ENCODE measurements at places on chromosomes 6 and 20.

GRCh38 chr6:118876198-118876597 lies 17.8 kb upstream of the ASF1A start:
- DNase-seq = no peak

DNA sequence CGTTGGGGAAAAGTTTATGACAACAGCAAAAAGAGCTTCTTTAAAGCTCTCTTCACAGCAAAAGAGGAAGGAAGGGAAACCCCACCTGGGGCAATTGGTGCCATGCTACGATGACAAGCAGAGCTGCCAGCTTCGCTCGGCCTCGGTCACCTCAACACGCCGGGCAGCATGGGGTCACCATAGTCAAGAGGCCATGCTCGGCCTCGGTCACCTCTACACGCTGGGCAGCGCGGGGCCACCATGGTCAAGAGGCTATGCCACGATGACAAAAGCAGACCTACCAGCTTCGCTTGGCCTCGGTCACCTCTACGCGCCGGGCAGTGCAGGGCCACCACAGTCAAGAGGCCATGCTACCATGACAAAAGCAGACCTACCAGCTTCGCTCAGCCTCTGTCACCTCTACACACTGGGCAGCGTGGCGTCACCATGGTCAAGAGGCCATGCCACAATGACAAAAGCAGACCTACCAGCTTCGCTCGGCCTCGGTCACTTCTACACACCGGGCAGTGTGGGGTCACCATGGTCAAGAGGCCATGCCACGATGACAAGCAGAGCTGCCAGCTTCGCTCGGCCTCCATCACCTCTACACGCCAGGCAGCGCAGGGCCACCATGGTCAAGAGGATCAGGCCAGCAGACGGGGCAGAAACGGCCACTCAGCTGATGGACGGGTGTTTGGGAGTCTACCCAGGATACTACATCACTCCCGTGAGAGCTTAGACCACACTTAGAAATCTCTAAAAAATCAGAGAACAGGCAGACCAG lies 12.1 kb downstream of the APMAP start:
- no peak for DNase-seq

DNA sequence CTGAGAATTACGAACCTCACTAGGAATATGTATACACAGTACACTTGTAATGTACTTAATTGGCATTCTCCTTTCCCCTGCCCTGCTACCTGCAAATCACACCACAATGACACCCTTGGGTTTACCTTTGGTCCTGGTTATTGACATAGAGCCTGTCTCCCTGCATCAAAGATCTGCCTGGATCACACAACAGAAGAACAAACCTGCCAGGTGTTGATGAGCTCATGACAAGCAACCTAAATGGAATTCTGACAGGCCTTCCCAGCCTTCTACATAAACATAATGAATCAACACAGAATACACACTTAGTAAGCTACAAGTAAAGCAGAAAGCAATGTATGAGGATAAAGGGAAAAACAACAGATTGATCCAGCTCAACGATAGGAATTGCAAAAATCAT lies 95.6 kb downstream of the HDGFL1 start:
- DNase-seq = no peak

DNA sequence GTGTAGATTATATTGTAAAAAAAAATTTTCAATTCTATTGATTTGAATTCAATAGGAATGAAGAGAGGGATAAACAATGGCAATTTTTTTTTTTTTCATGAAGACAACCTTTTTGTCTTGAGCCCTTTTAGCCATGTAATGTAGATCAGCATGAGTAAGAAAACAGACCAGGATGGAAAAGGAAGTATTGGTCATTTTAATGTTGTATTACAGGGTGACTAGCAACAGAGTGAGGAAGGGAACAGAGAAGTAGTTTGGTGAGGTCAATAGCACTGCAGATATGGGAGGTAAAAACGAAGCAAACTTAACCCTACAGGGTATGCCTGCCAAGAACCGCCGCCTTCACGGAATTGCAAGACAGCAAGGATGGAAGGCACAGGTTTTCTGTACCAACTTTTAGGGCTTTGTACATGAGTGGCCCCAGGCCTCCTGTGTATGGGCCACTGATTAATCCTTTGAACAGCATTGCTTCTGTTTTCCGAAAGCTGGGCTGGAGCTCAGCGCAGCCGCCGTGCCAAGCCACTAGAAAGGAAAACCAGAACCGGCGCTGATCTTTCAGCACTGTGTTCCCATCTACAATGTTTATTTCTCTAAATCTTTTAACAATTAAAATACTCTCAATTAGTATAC lies 383.7 kb downstream of the CENPW start:
- no peak for DNase-seq

DNA sequence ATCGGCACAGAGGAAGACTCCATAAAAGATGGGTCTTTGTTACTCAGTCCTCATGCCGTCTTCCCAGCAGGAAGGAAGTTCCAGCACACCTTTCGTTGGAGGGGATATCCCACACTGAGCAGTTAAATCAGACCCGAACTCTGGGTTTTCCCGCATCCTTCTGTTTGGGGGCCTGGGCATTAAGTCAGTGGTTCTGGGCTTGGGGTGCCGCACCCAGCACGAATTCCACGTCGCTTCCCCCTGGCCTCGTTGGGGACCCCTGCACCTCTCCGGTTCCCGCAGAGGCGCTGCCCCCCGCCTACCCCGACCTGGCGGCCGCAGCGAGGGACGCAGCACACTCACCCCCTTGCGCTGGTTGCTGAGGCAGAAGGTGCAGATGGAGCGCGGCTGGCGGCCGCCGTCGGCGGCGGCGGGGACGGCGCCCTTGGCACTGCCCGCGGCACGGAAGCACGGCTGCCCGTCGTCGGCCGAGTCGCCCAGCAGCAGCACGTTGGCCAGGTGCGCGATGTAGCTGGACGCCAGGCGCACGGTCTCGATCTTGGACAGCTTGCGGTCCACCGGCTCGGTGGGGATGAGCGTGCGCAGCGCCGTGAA lies 641 bp downstream of the TCF15 start:
- no peak for DNase-seq

DNA sequence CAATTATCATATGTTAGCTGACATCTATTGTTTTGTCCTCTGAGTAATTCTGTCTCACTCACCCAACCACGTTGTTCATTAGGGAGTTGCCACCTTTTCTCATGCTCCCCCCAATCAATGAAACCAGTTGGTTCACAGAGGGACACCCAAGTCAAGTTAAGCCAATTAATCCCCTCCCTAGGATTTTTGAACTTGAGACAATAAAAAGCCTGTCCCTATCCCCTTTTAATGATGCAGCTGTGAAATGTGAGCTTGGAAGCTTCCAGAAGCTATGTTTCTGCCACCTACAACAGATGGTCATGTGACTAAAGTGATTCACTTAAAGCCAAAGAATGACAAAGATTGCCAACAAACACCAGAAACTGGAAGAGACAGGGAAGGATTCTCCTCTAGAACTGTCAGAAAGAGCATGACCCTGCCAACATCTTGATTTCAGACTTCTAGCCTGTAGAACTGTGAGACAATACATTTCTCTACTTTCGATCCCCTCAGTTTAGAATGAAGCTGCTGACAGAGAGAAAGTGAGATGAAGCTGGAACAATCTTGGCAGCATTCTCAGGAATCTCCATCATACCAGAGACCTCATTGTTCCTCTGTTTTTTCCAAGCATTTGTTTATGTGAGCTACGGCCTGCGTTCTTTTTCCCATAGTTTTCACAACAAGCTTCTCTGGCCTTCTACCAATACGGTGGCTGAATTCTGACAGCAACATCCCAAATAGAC lies 57.8 kb upstream of the TPD52L1 start:
- DNase-seq = no peak

GRCh38 chr20:33553516-33553915 lies 63.6 kb downstream of the CBFA2T2 start:
- DNase-seq = no peak

DNA sequence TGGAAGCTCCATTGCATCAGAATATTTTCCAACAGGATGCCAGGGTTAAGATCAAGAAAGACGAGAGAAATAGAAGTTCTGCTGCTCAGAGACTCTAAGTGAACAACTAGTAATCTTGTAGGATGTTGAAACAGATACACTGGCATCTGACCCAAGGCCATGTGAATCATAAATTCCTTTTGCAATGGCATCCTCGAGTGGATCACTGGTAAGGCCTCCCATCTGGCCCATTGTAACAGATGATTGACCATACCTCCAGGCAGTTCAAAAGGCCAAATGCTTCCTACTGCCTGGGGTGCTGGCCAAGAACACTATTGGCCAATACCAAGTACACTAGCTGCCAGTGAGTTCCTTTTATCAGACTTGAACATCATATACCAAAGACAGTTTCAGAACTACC lies 9.9 kb upstream of the SLC17A3 start:
- DNase-seq = peak; percentile 95

DNA sequence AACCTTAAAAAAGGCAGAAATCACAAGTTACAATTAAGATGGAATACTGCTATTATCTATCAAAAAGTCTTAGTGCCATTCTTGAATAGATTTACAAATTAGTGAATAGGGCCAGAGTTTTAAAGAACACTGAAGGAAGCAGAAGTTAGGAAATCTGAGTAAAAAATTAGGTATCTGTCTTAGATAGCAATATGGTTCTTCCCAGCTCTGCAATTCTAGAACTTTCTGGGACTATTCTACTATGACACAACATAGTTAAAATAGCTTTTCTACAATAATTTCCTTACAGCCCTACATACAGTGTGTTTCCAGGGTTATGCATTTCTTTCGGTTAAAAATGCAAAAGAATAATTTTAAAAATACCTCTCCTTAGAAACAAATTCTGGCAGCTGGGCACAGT lies 18.2 kb downstream of the IFNGR1 start:
- no peak for DNase-seq

- DNase-seq = peak; percentile 42
These were observed 242.9 kb downstream of the CDC5L start for GRCh38 chr6:44630125-44631028.

GRCh38 chr6:45487645-45488044 lies 109.9 kb upstream of the SUPT3H start:
- DNase-seq = no peak

GRCh38 chr6:19569563-19569962 lies 267.6 kb upstream of the ID4 start:
- no peak for DNase-seq

DNA sequence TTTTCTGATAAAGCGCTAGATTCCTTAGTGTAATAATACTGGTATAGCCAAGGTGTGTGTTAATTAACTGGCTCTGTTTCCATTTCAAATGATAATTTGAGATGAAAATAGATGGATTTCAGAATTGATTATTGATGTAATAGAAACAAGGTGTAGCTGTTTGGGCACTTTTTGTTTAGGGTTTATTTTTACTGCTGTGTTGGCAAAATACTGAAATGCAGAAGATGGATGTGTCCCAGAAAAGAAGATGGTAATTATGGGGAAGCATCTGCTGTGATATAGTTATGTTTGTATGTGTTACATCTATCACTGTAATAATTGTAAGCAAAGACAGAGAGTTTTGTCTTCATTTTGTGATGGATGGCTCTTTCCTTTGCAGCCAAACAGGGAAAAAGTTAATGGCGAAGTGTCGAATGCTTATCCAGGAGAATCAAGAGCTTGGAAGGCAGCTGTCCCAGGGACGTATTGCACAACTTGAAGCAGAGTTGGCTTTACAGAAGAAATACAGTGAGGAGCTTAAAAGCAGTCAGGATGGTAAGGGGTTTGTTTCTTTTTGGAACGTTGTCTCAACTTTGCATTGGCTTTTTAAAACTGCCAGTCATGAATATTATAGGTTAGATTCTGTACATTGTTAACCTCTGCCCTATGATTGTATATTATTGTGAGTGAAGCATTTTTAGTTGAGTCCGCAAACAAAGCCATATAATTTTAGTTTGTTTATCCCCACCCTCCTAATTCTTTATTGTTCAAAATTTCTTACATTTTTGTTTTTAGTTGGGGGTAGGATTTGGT lies 8.6 kb upstream of the ACAT2 start:
- DNase-seq = no peak

DNA sequence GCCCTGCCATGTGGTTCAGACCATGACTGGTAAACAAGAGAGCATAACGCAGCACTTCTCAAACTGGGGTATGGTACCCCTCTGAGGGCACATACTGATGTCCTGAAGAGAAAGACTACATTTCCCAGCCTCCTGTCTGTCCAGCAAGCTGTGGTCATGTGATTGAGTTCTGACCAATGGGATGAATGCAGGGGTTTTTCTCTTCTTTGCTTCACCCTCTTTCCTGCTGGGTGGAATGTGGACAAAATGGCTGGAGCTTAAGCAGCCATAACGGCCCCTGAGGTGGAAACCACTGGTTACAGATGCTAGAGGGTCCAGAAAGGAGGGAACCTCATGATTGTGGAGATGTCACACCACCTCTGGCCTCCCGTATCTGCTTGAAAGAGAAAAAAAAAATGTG lies 19.4 kb upstream of the KCNB1 start:
- DNase-seq = no peak

GRCh38 chr6:65123521-65123920 lies 583.5 kb downstream of the EYS start:
- no peak for DNase-seq

DNA sequence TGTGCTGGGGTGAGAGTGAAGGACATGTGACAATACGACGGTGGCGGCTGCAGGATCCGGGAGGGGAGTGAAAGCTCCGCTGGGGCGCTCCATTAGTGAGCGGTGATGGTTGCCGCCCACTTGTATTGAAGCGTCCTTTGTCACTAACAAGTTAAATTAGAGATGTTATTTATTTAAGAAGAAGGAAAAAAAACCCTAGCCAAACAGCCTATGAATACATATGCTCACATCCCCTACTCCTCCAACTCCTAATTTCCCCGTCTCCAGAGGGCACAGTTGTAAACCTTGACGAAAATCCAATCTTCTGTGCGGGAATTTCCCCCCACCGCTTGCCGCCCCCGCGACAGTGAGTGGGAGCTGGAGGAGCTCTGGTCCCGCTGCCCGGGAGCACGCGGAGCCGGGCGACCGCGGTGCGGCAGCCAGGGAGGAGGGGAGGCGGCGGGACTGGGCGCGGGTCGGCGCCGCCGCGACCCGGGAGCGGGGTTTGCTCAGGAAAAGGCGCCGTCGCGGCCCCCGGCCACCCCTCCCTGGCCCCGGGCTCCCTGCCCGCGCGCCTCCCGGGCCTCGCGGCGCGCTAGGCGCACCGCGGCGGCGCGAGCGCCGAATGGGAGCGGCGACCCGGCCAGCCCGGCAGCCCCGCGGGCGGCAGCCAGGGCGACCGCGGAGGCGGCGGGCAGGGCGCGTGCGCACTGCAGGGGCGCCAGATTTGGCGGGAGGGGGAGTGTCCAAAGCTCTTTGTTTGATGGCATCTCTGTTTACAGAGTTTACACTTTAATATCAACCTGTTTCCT lies at the start of gene MYB:
MYB (plus strand) TSS at position 767 of the 791 bp plus-strand sequence. CDS start 206 bp downstream, outside the sequence.
- peak; percentile 40 for DNase-seq

GRCh38 chr6:122831511-122831910 lies 42.5 kb downstream of the SMPDL3A start:
- no peak for DNase-seq

DNA sequence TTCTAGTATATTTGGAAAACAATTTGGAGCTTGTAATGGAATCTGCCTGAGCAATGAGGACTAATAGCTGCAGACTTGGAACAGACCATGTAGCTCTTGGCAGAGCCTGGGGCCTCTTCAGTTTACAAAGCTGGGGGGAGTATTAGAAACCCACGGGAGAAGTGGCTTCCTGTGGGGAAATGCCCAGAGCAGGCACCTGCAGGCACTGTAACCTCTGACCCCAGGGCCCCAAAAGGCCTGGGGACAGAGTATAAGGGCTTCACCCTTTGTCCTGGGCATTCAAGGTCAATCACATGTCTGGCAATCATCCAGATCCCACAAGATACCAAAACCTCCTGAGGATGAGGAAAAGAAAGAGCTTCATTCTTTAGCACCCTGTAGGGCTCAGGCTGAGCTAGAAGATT lies 19.4 kb downstream of the PKIG start:
- DNase-seq = peak; percentile 23
